ENCODE measurements at places on chromosomes 1 and 21.

DNA sequence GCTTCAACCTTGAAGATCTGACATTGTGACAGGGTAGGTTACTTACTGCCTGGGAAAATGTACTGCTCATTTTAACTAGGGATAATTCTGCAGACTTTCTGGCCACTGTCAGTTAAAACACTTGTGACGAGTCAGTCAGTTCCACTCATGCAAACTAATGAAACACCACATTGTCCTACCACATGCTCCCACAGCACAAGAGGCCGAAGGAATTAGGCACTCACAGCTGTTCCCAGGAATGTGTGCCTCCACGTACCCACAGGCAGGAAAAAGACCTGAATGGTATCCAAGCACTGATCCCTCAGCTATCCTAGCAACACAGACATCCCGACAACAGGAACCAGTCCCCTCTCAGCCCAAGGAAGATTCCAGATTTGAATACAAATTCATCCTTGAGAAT, 12.3 kb downstream of the BCAR3 start:
- no peak for DNase-seq

- DNase-seq: peak; percentile 88
Observed at GRCh38 chr1:37808369-37809319, 636 bp upstream of the YRDC start.

- no peak for DNase-seq
Observed at GRCh38 chr1:7743346-7743745, 27.8 kb upstream of the VAMP3 start.

DNA sequence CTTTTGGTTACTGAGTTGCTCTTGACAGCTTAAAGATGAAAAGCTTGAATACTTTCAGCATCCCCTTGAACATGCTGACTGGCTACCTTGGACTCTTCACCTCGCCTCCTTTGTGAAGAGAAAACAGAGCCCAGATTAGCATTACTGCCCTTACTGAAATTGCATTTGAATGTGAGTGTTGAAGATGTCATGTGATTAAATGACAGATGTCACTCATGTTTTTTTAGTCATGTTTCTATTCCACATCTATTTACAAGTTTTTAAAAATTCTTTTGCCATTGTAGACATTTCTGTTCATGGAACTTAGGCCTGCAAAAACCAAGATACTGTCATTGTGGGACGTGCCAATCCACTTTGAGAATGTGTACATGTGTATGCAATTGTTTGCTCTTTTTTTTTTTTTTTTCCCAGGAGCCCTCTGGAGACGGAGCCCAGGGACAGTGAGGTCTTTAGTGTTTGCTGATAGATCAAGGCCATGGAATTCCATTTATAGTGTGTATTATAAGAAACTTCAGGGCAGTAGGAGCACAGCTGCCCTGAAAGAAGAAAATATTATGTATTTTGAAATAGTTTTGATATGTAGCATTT, 25.7 kb upstream of the IVNS1ABP start:
- no peak for DNase-seq

- peak; percentile 45 for DNase-seq
Observed at GRCh38 chr1:59354709-59355337, 57.9 kb downstream of the FGGY start.

- DNase-seq: peak; percentile 20
Observed at GRCh38 chr1:199976496-199977144, 50.9 kb upstream of the NR5A2 start.

- peak; percentile 62 for DNase-seq
Observed at GRCh38 chr1:234326497-234327366, 46.5 kb upstream of the COA6 start.

DNA sequence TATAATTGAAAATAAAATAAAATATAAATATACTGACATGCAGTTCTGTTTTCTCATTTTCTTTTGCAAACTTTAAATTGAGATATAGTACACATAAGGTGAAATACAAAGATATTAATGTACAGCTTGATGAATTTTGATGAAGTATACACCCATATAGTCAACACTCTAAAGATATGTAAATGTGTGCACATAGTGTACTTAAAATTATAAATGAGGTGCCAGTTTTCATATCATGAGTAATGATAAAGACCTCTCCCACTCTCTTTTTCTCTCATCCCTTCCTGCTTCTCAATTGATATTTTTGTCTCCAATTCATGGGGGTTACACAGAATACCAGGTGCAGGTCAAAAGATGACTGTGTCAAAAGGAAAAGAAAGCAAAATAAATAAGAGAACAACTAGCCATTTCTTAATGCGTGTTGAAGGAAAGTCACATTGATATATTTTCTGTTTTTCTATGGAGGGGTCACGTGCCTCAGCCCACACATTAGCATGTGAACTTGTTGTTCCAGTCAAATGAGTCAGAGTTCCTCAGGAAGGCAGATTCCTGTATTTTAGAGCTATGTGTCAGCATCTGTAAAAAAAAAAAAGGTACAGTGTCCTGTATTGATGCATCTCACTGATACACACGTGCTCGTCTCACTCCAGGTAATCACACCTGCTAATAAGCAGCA, 64.3 kb upstream of the HOOK1 start:
- peak; percentile 72 for DNase-seq

Measured in suppressor macrophage (primary cell).